ENCODE measurements at places on chromosomes 4 and X.

- no peak for DNase-seq
Observed at GRCh38 chr4:108624263-108625056, 4.1 kb downstream of the RPL34 start.

- peak; percentile 29 for DNase-seq
Observed at GRCh38 chrX:71195964-71196649, 26.9 kb upstream of the GJB1 start.

DNA sequence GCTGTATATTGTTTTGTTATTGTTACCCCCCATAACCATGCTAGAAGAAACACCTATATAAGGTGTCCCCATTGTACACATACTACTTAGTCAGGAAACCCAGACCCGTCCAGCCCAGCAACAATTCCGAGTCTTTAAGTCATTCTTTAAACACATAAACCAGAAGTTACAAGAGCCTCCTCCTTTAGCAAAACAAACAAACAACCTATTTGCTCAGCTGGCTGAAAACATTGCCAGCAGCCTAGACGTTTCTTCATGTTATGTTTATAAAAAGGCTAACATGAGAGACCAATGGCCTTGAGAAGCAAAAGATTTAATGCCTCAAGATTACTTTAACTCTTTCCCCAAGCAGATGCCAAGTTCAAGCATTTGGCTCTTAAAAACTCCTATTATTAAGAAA lies 1.4 kb downstream of the ACOX3 start:
- DNase-seq = no peak

DNA sequence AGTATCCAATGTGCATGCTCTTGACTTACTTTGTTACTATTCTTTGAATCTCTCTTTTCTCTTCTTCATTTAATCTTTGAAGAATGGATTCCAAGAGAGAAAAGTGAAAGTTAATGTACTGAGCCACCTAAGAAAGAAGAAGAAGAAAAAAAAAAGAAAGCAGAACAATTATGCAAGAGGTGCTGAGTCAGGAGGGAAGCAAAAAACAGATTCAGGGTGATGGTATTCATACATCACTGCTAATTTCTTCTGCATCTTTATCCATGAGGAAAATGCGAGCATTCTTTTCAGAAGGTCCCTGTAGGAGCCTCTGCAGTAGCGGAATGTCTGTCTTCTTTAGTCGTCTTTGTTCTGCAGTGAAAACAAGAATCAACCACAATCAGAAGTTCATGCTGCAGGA lies 43.9 kb downstream of the RASSF6 start:
- DNase-seq = no peak

GRCh38 chrX:44675362-44676024 lies 132.8 kb upstream of the FUNDC1 start:
- DNase-seq = no peak

DNA sequence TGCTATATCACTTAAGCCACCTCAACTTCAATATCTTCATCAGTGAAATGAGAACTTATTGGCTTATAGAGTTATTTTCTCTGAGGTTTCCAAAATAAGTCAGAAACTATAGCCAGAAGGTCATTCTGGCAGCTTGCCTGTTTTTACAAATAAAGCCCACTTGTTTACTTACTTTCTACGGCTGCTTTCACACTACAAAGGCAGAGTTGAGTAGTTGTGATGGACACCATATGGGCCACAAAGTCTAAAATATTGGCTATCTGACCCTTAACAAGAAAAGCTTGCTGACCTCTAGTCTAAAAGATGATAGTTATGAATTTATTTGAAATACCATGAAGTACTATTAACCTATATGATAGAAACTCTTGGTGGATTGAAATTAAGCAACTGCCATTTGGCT lies 67.3 kb upstream of the ATOH1 start:
- no peak for DNase-seq

DNA sequence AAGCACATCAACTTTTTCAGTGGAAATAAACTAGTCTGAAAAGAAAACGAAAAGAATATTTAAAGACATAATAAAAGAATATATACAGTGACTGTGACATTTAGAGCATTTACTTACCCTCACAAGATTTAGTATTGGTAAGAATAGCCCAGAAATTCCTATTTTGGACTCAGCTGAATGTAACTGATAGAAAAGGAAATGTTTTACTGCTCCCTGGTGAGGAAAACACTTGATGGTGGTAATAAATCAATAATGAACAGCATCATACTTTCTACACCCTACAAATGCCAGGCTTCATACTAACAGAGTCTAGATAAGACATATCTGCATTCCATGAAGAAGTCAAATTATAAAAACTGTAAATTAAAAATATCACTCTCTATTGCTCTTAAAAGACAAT lies 753.5 kb upstream of the PCDH10 start:
- DNase-seq = no peak

- DNase-seq = no peak
Observed at GRCh38 chr4:138576684-138577083, 334.5 kb upstream of the SLC7A11 start.

- DNase-seq = no peak
Observed at GRCh38 chr4:76216975-76217814, 3.6 kb upstream of the SCARB2 start.

GRCh38 chrX:47489507-47490275 lies 6.7 kb upstream of the ZNF41 start:
- DNase-seq = no peak

GRCh38 chr4:149791851-149792250 lies 23.8 kb downstream of the IQCM start:
- DNase-seq = no peak

DNA sequence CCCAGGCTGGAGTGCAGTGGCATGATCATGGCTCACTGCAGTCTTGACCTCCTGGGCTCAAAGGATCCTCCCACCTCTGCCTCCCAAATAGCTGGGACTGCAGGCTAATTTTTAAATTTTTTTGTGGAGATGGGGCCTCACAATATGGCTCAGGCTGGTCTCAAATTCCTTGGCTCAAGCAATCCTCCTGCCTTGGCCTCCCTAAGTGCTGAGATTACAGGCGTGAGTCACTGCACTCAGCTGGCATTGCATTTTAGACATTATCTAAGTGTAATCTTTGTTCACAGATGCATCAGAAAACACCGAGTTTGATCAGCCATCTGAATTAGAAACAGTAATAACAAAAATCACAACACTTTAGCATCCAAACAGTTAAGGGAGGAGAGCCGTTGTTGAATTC lies 53.4 kb upstream of the CBR4 start:
- no peak for DNase-seq

- no peak for DNase-seq
Observed at GRCh38 chr4:176526704-176527103, 206.9 kb downstream of the SPCS3 start.

- no peak for DNase-seq
Observed at GRCh38 chr4:82394896-82395295, 21.1 kb upstream of the HNRNPD start.

DNA sequence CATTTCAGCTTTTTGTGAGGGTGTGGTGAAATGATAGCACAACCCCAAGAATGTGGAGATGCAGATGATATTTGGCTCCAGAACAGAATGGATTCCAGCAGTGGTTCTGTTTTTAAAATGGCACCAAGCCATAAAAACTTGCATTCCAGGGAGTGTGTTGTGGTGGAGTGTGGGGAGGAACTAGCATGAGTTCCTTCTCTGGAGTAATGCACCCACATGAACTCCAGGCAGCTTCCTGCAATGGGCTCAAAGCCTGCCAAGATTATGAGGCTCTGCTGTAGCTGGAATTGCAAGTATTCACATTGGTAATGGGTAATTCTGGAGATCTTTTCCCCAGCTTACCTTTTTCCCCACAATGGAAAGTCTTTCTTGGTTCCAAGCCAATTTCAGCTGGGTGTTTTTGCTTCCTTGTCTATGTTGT lies 161.4 kb downstream of the RAB28 start:
- DNase-seq = no peak

GRCh38 chr4:1492142-1492457 lies 85.9 kb upstream of the NKX1-1 start:
- no peak for DNase-seq

DNA sequence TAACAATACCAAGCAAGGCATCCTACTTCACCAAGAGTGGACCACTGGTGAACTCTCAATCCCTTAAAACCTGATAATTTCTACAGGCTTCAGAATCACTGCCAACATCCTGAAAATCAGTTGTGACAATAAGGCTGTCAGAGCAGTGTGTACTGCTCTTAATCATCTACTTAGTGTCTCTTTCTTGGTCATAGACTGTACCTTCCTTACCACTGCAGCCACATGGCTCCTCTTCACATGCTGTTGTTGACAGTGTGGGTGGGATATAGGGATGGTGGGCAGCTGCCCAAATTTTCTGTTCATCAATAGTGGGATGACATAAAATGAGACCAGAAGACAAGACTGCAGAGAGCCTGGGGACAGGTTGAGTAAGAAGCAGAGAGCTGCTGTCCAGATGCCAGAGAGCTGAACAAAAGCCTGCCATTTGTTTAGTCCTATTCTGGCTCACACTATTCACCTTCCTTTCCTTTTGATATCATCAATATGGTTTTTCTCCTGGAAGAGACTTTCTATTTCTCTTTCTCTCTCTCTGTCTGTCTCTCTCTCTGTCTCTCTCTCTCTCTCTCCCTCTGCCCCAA lies 178.9 kb downstream of the MGST2 start:
- DNase-seq = no peak

DNA sequence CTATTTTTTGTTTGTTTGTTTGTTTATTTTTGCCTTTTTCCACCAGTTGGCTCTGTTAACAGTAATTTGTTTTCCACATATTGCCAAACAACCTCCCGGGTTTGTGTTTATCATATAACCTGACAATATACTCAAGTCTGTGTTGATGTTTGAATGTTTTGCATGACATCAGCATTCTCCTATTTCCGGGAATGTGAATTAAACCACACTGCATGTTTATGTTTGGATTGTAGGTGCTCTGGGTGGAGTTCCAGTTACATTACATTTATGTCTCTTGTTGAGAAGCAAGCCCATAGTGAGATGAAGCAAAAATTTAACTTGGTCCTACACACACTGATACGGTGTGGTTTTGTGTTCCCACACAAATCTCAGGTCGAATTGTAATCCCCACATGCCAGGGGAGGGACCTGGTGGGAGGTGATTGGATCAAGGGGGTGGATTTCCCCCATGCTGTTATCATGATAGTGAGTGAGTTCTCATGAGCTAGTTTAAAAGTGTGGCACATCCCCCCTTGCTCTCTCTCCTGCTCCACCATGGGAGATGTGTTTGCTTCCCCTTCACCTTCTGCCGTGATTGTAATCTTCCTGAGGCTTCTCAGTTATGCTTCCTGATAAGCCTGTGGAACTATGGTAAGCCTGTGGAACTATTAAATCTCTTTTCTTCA lies 54.4 kb upstream of the CLNK start:
- DNase-seq = no peak

GRCh38 chrX:30489323-30489722 lies 88.2 kb downstream of the TASL start:
- DNase-seq = no peak

GRCh38 chr4:8009710-8010511 lies 70.2 kb upstream of the AFAP1 start:
- DNase-seq = no peak

GRCh38 chrX:37815366-37815765 lies 32.0 kb downstream of the DYNLT3 start:
- no peak for DNase-seq

DNA sequence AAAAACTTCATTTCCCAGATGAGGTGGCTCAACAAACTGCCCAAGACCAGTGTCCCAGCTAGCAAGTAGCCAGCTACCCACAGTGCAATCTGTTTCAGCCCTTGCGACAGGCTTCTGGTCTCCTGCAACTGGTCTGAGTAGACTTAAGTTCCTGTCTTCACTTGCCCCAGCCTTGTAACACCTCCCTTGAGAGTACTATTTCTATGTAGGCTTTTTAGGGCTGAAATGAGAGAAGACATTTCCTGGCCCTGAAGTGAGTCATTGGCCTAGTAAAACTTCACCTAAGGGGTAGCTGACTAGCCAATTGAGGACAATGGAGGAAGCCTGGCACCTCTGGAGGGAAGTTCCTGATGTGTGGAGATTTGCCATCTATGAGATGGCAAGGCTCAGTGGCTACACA lies 80.1 kb upstream of the STIM2 start:
- DNase-seq = no peak

- no peak for DNase-seq
Observed at GRCh38 chr4:98068495-98068894, 74.8 kb downstream of the STPG2 start.

DNA sequence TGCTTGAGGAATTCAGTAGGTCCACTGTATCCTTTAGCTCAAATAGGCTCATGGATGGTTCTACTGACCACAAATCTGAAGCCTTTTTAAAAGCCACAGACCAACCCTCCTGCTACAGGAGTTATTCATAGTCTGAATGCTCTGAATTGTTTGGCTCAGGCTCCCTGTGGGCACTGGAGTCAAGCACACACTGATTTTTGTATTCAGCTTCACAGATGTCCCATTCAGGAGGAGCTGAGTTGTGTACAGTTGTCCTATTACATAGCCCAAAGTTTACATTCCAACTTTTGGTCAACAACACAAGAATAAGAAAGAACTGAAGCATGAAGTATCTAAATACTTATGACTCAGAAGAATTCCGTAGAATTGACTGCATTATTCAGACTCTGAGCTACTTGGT lies 243.9 kb downstream of the UNC5C start:
- no peak for DNase-seq

- DNase-seq = no peak
Observed at GRCh38 chr4:12966726-12967125, 517.4 kb downstream of the RAB28 start.

- DNase-seq = no peak
Observed at GRCh38 chr4:136599890-136600289, 932.4 kb downstream of the PCDH18 start.

DNA sequence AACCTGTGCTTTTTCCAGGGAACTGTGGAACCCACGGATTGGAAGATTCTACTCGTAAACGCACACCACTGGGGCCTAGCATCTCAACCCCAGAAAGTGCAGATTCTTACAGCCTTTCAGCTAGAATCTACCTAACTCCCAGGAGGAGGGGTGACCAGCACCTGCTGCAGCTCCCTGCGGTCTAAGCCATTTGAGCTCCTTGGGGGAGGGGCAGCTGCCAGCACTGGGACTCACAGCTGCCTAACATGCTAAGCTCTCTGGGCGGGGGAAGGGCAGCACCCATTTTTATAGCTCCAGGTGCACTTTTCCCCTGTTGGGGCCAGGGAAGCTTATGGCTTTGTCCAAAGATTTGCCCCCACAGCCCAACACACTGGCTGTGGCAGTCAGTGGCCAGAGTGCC lies 595.7 kb upstream of the EPHA5 start:
- no peak for DNase-seq

DNA sequence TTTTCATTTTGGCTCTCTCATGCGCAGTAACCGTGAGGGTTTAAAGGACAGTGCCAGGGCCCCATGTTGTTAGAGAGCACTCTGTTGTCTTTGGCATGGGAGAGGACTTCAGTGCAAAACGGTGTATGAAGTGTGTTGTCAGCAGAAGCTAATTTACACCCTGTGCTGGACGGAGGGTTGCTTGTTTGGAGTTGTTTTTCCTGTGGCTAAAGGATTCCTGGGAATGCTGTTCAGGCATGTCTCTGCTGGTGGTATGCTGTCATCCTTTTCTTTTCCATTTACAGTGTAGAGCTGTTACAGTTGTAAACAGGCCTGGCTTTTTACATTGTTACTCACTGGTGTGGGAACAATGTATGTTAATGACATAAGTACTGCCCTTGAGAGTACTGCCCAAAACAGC lies 206.3 kb downstream of the CBR4 start:
- no peak for DNase-seq

GRCh38 chr4:7193030-7193958 lies 956 bp downstream of the SORCS2 start:
- DNase-seq = no peak

- no peak for DNase-seq
Observed at GRCh38 chr4:170127758-170128157, 38.0 kb upstream of the AADAT start.
